ENCODE measurements at places on chromosomes 5 and 9.
A peak's percentile ranks its signal among the peaks of the same experiment; 100 is the strongest.

GRCh38 chr5:72281764-72282499, 38.1 kb downstream of the MRPS27 start:
- no peak for DNase-seq

- DNase-seq, result no peak
Measured at GRCh38 chr5:1470762-1471211, 25.5 kb upstream of the SLC6A3 start.

DNA sequence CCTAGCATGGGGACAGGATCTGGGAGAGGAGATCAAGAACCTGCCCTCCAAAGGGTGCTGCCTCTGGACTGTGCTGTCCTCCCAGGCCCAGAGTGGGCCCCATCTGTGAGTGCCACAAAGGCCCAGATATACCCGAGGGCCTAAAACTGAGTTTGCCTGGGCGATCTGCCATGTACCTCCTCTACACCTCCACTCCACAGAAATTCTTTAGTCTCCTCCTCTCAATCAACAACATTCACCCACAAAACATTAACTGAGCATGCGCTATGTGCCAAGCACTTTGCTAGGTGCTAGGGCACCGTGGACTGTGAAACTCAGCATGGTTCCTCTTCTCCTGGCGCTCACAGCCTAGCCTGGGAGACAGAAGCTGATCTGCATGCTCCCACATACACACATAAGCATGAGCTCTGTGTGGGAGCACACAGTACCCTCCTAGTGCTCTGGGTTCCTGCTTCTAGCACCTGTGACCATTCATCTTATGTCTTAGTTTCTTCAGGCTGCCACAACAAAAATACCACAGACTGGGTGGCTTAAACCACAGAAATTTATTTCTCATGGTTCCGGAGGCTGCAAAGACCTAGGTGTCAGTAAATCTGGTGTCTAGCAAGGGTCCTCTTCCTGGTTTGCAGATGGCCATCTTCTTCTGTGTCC, 82.0 kb upstream of the FSTL4 start:
- DNase-seq, result no peak

DNA sequence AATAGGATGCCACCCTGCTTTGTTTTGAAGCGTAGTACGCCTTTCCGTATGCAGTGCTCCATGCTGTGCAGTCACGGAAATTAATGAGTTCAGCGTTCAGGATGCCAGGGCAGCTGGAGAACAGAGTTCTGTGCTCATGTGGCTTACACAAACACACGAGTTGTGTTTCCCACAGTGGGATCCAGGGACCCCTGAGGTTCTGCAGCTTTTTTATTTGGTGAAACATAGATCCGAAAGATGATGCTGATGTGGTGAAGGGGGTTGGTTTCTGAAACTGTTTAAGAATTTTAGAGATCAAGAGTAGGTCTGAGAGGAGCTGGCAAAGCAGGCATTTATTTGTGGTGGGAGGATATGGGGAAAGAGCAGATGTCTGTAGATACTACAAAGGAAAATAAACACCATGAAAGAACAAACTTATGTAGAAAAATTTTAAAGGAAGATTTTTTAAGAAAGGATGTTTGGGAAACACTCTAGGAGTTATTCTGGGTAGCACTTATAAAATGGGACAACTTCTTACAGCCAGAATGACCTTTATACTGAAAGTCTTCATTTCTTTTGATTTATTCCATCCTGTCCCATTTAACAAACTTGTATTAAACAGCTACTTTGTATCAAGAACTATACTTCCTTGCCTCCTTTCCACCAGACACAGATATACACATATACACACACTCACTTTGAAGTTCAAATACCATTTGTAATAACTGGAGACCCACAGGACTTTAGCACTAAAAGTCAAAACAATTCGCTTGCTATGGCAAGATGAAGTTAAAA, 52.7 kb downstream of the ITGA1 start:
- peak; percentile 49 for DNase-seq

DNA sequence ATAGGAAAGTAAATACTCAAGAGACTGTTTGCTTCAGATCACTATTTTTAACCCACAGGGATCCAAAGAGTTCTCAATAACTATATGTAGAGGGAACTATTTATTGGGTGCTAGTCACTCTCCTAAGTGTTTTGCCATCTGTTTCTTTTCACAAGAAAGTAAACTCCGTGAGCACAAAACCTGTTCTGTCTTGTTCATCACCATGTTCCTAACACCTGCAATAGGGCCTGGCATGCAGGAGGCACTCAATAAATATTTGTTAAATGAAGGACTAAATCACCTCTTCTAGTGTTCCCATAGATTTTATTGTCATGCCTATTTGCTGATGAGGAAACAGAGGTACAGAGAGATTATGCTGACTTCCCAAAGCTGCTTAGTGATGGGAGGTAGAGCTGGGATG, 118.2 kb downstream of the VCAN start:
- DNase-seq, result peak; percentile 21

- no peak for DNase-seq
Measured at GRCh38 chr5:58933891-58934628, 351.2 kb downstream of the RAB3C start.

- no peak for DNase-seq
Measured at GRCh38 chr9:129558551-129559505, 62.1 kb downstream of the C9orf50 start.

DNA sequence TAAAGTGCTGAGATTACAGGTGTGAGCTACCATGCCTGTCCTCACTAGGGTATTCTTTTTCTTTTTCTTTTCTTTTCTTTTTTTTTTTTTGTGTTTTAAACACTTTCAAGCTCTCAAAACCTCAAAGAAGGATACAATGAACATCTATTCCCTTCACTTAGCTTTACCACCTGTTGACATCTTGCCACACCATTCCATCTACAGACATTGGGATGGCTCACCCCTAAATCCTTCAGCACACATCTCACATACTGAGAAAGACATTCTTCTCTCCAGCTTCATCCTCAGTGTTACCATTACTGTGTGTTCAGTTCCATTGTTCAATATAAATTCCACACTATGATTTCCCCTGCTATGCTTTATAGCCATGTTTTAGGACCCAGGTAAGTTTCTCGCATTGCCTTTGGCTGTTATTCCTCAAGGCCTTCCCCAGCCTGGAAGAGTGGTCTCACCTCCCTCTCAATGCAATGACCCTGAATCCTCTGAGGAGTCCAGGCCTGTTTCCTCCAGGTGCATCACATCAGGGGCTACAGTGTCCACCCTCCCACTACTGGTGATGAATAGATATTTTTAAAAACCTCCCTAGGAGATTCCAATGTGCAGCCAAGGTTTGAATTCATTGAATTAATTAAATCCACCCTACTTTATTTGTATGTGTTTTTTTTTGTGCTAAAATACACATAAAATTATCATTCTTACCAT, 16.7 kb downstream of the IQGAP2 start:
- no peak for DNase-seq

GRCh38 chr9:92723801-92724323, 40.8 kb downstream of the BICD2 start:
- no peak for DNase-seq

- peak; percentile 22 for DNase-seq
Measured at GRCh38 chr5:81838307-81838906, 87.5 kb upstream of the SSBP2 start.

DNA sequence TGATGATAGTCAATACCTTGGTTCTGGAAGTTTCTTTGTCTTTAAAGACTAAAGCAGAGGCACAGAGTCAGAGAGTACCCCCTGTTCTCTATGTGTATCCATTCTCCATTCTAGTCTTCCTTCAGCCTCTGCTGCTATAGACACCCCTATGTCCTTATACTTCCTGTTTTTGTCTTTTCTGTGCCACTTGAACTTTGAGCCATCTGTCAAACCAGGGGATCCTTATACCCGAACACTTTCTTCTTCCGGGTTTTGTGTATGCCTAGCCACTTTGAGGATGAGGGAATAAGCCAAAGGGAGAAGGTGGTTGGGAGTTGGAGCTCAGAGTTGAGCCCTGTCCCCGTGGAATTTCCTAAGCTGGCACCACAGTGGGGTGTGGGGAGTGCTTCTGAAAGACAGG, 61.1 kb upstream of the IL6ST start:
- DNase-seq, result no peak

Measured in COR-L47 (cell line).